ENCODE measurements at places on chromosomes 2 and 18.
A peak's percentile ranks its signal among the peaks of the same experiment; 100 is the strongest.

DNA sequence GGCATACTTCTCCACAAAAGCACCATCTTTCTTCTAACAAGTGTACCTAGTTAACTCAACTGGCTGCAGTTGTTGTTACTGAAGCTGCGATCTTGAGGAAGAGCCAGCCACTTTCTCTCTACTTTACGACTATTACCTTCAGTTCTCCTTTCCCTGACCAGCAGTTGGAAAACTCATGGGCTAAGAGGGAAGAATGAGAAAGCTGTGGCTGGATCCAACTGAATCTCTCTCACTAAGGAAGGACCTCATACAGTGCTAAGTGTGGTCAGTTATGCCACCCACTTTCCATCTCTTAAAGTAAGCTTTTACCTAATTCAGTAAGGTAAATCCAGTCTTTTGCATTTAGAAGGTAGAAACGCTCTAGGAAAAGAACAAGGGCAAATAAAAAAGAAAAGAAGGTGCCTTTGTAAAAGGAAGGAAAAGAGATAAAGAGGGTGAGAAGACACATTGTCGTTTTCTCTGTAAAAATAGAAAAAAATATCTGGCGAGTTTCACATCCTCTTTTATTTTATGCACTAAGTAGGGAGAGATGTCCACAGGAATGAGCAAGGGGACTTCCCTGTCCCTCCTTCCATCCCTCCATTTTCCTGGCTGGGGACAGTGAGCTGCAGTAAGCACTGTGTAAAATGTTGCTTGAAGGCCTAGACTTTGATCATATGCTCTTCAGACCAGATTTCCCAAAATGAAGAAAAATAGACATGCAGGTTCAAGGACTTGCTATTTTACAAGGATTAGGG is 73.4 kb downstream of the PLEKHM3 start:
- DNase-seq, result no peak

GRCh38 chr2:96950381-96951124 is 35.8 kb downstream of the FAM178B start:
- DNase-seq, result no peak

- DNase-seq, result no peak
Measured at GRCh38 chr2:202989749-202990148, 24.9 kb upstream of the NBEAL1 start.

DNA sequence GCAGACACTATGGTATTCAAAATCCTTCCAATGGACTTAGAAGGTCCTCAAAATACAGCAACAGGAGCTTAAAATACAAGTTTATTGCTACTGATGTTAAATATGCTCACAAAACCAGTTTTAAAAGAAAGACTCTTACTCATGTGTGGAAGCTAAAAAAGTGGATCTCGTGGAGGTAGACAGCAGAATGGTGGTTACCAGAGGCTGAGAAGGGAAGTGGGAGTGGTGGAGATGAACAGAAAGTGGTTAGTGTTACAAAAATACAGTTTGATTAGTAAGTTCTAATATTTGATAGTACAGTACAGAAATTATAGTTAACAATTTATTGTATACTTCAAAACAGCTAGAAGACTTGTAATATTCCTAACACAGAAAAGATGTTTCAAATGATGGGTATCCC is 12.1 kb downstream of the ADAM17 start:
- DNase-seq, result no peak

DNA sequence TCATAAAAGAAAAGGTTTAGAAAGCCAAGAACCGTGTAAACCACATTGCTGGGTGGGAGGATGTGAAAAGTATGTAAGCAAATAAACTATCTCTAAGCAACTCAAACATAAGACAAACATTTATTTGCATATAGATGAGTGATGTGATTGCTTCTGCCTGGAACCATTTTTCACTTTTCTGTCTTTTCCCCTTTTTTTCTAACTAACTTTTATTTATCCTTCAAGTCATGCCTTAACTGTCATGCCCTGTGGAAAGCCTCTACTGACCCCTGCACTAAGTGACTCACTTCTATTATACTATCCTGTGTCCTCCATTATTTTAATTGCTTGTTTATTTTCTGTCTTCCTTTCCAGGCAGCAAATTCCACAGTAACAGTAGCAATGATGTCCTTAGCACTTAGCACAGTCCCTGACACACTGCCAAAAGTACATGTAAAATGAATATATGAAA is 87.5 kb upstream of the CTAGE1 start:
- DNase-seq, result no peak

GRCh38 chr2:99737537-99737936 is 247.7 kb upstream of the REV1 start:
- DNase-seq, result no peak

DNA sequence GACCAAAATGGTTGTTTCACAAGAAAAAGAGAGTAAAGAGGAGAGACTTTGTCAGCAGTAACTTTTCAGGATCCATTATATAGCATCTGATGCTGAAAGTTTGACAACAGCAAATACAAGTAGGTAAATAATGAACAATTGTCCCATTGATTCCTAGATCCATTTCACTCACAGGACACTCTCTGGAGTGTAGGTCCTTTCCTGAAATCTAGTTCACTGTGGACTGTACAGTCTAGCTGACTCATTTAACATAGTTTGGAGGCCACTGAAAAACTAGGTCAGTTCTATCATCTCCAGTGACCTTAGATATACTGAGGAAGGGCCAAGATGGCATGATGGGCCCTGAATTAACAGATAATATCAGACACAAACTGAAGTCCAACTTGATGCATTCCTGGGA is 19.3 kb upstream of the NEB start:
- no peak for DNase-seq

DNA sequence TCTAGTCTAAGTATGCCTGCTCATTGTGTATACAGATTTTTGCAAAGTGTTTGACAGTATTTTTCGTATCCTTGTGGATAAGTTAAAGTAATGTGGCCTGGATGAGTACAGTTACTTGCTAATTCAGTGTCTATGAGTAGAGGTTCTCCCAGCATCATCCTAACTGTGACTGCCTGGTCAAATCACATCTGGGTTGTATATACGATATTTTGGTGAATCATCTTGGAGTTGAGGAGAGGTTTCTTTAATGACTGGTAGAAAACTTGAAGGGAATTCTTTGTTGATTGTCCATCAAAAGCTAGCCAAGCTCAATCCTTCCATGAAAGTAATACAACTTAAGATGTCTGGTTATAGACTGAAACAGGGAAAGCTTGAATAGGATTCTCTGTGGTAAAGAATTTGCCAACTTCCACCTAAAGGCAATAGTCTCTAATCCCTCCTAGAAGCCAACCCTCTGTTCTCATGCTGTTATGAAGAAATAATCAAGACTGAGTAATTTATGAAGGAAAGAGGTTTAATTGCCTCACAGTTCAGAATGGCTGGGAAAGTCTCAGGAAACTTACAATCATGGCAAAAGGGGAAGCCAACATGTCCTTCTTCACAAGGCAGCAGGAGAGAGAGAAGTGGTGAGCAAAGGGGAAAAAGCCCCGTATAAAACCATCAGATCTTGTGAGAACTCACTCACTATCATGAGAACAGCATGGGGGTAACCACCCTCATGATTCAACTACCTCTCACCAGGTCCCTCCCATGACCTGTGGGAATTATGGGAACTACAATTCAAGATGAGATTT is 19.4 kb upstream of the RALBP1 start:
- DNase-seq, result no peak

GRCh38 chr2:71700658-71701397 is 247.5 kb downstream of the DYSF start:
- DNase-seq, result no peak

DNA sequence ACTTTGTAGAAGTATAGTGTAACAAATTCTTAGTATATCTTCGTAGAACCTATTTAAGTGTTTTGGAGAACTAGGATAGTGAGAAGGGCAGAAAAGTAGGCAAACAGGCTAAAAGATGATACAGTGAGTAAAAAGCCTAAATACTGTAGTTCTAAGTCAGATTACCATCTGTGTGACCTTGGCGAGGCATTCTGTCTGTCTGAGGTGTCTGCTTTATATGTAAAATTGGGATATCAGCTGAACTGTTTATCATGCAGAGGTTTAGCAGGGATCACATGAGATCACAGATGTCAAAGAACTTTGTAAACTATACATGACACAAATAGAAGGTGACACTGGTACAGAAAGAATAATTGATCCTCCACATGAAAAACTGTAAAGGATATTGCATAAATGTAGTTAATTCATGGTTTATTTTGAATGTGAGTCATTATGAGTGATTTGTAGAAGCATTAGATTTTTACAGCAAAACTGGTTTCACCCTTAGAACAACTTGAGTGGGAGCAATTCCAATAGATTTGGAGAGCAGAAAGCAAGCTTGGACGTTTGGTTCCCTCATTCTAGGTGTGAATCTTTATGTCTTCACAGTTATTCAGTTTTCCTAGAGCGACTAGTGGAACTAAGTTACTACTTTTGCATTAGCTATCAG is 41.9 kb downstream of the TAF1B start:
- no peak for DNase-seq

DNA sequence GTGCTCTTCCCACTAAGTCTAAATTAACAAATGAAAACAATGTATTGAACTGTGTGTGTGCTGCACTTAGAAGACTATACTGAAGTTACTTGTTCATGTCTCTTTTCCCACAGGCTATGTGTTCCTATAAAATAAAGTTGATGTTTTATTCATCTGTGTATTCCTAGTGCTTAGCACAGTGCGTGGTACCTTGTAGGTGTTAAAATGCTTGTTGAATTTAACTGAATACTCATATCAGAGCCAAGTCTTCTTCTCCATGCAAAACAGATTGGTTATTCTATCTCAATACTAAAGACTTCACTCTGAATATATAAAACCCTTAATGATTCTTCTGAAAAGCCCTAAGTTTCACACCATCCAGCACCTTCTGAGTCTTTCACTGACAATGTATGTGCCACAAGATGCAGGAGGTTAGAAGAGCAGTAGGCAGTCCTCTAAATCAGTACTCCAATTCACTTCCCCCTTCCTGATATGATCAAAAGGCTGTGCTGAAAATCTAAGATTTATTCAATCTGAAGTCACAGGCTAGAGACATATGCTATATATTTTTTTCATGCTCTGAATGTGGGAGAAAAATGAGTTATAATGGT is 231.7 kb upstream of the CCDC150 start:
- no peak for DNase-seq

DNA sequence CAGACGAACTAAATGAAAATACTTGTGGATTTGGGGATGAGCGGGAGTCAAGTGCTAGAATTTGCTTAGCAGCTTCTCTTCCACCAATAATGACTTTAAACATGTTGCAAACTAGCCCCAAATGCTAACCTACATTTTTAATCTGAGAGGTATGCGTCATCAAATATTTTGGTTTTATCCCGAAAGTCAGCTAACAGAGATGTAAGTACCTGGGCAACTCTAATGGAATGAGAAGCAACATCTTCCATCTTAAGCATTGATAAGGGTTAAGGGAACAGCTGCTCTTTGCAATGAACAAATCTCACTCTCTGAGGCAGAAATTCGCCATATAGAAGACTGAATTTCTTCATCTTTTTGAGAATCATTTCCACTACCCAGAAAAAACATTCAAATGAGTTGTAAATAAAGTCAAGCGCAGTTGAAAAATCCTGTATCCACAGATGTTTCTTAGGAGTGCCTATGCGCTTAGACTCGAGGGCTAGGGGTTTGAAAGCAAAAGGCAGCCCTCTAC is 926 bp upstream of the YPEL5 start:
- no peak for DNase-seq

- DNase-seq, result no peak
Measured at GRCh38 chr18:49865401-49865800, 52.1 kb upstream of the ACAA2 start.

DNA sequence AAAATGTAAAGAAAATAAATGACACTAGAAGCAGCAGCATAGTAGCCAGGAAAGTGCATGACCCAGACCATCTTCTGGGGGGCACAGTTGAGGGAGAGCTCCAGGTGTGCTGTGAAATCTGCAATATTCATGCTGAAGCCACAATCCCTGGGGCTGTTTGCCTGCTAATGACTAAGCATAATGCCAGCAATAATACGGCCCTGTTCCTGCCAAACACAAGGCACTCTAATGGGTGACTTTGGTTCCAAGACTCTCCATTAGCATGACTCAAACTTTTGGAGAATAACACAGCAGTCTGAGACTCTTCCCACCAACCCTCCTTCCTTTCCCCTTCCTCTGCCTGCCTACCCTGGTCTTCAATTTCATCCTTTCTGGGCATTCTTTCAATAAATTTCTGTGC is 77.9 kb upstream of the DOCK10 start:
- no peak for DNase-seq

DNA sequence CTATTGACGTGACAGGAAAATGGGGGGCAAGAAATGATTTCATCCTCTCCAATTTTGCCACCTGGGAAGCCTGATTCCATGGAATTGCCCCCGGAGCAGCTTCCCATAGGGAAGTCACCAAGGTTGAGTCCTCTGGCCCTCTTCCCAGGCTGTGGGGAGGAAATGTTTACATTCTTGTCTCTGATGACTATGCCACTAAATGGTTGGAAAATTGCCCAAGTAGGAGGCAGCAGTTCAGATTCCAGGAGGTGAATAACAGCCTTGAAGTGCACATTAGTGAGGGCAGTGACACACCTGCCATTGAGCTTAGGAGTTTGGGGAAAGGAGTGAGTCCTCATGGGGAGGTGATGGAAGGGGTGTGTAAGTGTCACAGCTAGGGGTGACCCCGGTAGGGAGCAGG is 449.2 kb upstream of the DCC start:
- DNase-seq, result no peak

GRCh38 chr2:29628862-29629261 is 292.5 kb downstream of the ALK start:
- DNase-seq, result peak; percentile 7

DNA sequence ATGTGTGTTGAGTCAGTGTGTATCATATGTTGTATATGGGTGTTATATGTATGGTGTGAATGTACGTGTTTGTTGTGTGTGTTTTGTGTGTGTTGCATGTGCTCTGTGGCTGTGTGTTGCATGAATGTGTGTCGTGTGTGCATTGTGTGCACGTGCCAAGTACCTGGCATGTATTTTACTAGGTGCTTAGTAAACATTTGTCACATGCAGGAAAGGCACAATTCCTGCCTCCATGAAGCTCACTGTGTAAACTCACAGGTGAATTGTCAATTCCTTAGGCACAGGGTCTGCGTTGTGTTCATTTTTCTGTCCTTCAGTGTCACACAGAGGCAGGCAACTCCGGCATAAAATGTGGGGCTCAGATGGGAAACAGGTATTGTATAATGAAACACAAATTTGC is 22.3 kb upstream of the IL1R1 start:
- no peak for DNase-seq

GRCh38 chr2:190486037-190486623 is 48.4 kb downstream of the NEMP2 start:
- DNase-seq, result no peak

GRCh38 chr2:176536439-176537133 is 267.3 kb downstream of the MTX2 start:
- no peak for DNase-seq

- no peak for DNase-seq
Measured at GRCh38 chr2:98915751-98916358, 20.2 kb downstream of the CRACDL start.

DNA sequence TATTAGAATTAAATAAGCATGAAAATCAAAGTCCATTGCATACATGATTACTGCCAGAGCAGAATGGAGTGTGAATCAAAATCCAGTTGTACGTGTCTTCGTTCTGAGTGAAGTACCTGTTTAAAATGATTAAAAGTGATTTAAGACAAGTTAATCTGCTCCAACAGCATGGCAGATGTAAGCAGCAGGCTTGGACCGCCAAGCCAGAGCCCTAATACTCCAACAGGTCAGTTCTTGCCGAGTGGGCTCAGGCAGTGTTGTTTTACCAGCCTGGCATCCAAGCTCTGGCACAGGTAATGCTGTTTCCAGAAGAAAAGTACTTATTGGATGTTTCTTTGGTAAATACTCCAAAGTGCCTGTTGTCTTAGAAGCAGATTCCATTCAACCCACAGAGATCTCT is 171.4 kb upstream of the EPAS1 start:
- DNase-seq, result no peak

GRCh38 chr2:129160879-129161278 is 818.6 kb upstream of the RAB6C start:
- peak; percentile 23 for DNase-seq
